ENCODE measurements at places on chromosomes 4 and X.

GRCh38 chr4:10171055-10171454 lies 54.5 kb upstream of the WDR1 start:
- no peak for DNase-seq

- DNase-seq, result no peak
Observed at GRCh38 chr4:38359113-38359512, 304.9 kb upstream of the KLF3 start.

DNA sequence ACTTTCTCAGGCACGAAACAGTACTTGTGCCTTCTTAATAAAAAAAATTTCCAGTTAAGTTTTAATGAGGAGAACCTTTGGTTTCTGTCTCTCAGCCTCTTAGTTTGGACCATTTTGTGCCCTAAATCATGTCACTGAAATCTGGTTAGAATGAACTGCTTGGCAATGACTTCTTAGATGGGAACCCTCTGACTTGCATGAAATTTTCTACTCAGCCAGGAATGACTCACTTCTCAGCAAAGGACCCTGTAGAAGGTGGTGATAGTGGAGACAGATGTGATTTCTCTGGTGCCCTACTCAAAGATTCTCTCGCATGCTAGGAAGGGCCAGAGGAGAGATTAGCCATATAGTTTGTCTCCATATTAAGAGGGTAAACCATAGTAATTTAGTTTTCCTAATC lies 50.5 kb downstream of the RASL11B start:
- DNase-seq, result peak; percentile 8

DNA sequence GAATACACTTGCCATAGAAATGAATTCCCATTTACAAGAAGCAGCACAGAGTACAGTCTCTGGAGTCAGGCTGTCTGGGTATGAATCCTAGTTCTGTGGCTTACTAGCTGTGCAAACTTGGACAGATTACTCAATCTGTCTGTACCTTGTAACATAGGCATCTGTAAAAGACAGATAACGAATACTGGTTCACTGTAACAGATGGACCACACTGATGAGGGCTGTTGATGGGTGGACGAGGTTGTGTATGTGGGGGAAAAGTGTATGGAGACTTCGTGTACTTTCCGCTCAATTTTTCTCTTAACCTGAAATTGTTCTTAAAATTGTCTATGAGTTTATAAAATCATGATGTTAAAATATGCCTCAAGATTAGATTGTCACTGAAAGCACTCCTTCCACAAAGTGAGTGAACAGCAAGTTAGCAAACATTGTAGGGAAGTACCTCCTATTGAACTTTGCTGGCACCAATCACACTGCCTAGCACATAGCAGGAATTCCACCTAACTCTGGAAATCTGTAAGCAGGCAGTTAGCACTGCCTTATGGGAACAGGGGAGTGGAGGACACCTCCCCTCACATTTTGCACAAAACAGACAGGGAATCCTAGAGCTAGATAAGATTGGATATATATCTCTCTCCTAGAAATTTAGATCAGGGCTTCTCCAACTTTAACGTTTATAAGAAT lies 6.5 kb upstream of the EXOSC9 start:
- DNase-seq, result no peak

Data from RKO (cell line).